ENCODE measurements at places on chromosomes 12 and 14.

GRCh38 chr14:93970965-93971634 lies 5.3 kb downstream of the ASB2 start:
- DNase-seq: peak; percentile 83

DNA sequence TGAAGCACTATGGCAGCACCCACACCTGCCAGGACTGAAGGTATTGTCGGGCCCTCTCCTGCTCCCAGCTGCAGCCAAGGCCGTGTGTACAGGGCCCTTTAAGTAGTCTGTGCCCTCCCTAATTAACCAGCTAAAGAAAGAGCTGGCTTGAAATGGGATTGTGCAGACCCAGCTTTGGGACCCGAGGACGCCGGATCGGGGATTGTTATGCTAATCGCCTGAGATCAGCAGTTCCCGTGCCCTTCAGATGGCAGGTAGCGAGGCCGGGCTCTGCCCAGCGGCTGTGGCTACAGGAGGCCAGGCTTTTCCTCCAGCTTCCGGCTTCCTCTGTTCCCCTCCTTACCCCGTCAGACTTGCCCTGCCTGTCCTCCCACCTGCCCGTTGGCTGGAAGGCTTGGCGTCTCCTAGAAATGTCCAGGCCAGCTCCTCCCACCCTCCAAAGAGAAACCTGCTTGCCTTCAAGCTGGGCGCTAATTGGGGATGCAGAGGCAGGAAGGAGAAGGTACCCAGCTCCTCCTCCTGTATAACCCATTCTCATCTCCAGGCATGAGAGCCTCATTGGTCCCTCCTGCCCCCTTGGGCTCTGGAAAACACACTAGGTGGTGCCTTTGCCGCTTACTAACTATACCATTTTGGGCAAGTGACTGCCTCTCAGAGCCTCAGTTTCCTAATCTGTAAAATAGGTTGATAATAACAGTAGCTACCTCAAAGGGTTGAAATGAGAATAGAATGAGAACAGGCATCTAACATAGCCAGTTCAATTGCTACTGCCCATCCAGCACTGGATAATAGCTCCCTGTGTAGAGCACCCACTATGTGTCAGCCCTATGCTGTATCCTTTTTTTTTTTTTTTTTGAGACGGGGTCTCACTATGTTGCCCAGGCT lies 25.8 kb upstream of the MSI1 start:
- no peak for DNase-seq

- no peak for DNase-seq
Observed at GRCh38 chr14:67941456-67942018, 122.0 kb downstream of the RAD51B start.

DNA sequence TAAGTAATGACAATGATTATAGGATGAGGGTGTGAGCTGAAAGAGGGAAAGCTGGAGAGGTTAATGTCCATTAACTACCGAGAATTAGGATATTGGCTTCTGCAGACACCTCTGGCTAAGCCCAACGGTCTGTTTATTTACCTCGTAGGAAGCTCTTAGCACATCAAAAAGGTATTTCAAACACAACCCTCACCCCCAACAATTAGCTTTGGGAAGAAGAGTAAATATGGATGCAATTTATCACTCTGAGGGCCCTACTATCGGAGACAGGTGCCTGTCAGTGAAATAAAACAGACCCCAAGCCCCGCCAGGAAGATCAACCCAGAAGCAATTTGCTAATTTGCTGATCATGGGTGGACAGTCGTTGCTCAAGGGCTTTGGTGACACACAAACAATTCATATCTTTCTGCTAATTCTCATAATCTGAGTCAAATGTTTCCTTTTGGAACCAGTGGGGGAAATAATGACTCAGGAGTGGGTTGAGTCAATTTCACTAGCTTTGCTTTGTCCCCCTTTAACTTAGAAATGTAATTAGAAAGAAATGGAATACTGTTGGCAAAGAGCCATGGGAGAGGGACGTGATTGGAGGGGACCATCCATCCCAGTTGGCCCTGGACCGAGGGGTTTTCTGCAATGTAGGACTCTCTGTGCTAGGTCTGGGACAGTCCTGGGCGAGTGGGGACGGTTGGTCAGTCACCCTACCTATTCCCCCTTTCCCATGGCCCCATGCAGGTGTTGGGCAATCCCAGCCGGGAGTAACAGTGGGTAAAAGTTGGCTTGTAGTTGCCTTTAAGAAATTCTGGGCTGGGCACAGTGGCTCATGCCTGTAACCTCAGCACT lies 99.1 kb upstream of the MED13L start:
- peak; percentile 44 for DNase-seq

- no peak for DNase-seq
Observed at GRCh38 chr14:100610511-100611217, 23.4 kb upstream of the BEGAIN start.

GRCh38 chr12:57844709-57845477 lies 1.6 kb downstream of the CTDSP2 start:
- DNase-seq: peak; percentile 91

- DNase-seq: no peak
Observed at GRCh38 chr12:116336542-116337065, 59.1 kb upstream of the MED13L start.

DNA sequence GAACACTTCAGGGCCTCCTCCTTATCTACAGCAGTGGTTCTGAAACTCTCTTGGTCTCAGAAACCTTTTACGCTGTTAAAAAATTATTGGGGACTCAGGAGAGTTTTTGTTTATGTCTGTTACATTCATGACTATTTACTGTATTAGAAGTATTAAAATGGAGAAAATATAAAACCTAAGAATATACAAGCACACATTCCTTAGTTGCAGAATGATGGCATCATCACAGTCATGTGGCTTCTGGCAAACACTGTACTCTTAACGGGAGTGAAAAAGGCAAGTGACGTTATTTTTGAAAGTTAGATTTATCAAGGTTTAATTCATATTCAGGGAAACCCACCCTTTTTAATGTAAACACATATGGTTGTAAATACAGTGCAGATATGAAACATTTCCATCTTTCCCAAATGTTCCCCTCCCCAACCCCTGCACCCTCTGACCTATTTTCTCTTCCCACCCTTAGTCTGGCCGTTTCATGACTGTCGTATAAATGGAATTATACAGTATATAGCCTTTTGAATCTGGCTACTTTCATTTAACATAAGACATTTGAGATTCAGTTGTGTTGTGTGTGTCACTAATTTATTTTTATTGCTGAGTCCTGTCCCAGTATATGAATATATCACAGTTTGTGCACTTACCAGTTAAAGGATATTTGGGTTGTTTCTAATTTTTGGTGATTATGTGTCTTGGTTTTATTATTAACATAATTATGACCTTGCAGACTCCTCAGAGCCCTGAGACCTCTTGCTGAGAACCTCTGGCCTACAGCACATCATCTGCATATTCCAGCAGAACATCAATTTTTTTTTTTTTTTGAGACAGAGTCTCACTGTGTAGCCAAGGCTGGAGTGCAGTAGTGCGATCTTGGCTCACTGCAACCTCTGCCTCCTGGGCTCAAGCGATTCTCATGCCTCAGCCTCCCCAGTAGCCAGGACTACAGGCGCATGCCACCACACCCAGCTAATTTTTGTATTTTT lies 457.0 kb downstream of the PCNX1 start:
- peak; percentile 36 for DNase-seq

DNA sequence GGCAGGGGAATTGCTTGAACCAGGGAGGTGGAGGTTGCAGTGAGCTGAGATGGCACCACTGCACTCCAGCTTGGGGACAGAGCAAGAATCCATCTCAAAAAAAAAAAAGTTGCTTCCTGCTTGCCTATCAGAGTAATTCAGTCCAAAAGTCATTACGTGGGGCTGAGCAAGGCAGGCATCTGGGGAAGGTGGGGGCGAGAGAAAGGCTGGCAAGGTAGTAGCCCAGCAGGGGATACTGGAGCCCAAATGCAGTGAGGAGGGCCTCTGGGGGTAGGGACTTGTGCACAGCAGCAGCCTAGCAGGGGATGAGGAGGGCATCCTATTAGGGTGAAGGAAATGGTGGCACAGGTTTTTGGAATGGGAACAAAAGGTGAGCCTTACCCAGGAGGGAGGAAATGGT lies 7.1 kb downstream of the ETFRF1 start:
- no peak for DNase-seq

DNA sequence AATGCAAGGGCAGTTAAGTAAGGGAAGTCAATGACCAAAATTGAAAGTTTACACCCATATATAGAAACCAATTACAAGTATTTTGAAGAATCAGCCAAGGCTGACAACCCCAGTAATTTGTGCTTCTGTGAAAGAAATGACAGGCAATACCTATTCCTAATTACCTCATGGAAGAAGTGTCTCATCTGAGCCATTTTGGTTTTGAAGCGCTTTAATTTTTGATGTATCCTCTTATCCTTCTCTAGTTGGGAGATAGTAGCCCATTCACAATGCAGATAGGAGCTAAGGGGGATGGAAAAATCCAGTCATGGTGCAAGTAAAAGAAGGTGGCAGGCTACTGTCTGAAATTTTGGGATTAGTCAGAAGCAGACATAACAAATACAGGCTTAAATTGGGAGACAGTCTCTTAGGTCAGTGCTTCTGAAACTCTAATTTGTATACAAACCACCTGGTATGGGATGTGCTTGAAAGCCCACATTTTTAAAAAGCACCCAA lies 30.4 kb upstream of the SUPT16H start:
- DNase-seq: no peak

DNA sequence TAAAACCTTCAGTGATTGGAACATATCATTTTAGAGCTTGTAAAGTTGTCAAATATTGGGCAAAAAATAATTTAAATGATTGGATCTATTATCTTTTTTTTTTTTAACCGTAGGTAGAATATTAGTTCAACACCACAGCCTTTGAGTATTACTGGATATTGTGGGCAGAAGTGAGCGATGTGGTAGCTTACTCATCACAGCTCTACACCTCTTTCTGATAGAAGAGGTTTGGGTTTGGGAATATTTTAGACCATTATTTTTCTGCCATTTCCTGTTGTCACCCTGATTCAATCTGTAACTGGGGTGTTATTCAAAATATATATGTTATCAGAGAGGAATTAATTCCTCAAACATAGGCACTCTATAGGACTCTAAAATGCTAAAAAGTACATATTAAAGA lies 34.8 kb upstream of the SLC38A2 start:
- no peak for DNase-seq

DNA sequence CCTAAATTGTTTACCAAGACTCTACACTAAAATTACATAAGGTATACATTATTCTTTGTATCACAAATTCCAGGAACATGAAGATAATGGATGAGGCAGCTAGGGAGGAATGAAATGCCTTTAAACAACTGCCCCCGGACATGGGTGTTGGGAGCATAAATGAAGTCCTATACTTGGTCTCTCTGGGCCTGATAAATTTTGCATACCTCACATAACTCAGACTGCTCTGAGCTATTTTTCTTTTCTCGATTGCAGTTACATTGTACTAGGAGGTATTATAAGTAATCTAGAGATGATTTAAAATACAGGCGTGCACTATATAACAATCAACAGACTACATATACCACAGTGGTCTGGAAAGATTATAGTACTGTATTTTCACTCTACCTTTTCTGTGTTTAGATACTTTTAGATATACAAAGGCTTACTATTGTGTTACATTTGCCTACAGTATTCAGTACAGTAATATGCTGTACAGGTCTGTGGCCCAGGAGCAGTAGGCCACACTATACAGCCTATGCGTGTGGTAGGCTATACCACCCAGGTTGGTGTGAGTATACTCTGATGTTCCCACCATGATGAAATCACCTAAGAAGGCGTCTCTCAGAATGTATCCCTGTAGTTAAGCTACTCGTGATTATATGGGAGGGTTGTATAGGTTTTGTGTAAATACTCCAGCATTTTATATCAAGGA lies 14.3 kb downstream of the FNTB start:
- no peak for DNase-seq
